ENCODE measurements at places on chromosomes 2 and 18.

GRCh38 chr2:191401287-191401686 lies 156.1 kb downstream of the MYO1B start:
- DNase-seq, result no peak

DNA sequence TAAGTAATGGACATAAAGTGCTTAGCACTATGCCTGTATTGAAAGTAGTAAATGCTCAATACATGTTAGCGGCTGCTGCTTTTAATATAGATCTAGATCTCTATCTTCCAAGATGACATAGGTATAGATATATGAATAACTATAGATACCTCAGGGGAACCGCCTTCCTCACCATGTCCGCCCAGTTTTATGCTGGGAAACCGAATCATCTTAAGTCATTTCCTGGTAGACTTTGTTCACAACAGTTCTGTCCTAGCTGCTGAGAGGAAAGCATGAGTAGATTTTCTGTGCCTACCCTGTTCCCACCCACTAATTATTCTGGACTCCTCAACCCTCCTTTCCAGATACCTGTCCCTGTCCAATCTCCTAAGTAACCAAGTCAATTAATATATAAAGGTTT lies 21.6 kb upstream of the ITM2C start:
- DNase-seq, result no peak

- DNase-seq, result no peak
Observed at GRCh38 chr2:203734276-203734983, 28.0 kb downstream of the CD28 start.

GRCh38 chr2:217863883-217864282 lies 138.9 kb downstream of the TNS1 start:
- no peak for DNase-seq

GRCh38 chr2:51575181-51575580 lies 543.2 kb upstream of the NRXN1 start:
- DNase-seq, result no peak

DNA sequence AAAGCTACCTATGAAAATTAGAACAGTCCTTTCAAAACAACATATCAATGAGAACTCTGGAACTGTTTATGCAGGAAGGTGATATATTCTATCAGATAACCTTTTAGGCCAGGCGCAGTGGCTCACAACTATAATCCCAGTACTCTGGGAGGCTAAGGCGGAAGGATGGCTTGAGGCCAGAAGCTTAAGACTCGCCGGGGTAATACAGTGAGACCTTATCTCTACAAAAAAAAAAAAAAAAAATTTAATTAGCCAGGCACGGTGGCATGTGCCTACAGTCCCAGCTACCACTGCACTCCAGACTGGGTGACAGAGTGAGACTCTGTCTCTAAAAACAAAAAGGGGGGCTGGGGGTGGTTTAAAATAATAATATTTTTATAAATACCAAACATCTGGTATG lies 77.9 kb downstream of the OSBPL1A start:
- no peak for DNase-seq

DNA sequence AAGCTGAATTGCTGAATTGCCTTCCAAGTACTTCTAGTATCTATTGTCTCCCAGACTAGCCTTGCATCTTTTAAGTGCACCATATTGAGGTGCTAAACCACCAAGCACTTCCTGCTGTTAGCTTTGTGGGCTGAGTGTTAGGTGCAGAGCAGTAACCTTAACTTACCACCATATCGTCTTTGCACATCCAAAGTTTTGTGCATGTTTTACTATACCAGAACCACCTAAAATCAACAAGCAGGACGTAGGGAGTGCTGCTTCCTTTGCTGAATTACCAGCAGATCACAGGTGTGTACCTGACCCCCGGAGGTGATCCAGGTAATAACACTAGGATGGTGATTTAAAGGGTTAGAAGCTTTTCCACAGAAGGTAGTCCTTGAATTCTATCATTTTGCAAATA lies 359.9 kb upstream of the HNRNPA3 start:
- DNase-seq, result no peak

GRCh38 chr2:147683380-147683779 lies 161.4 kb upstream of the ACVR2A start:
- no peak for DNase-seq

- no peak for DNase-seq
Observed at GRCh38 chr2:65880436-65880835, 448.0 kb upstream of the SPRED2 start.

- DNase-seq, result no peak
Observed at GRCh38 chr18:62935994-62936393, 220.7 kb downstream of the PHLPP1 start.

DNA sequence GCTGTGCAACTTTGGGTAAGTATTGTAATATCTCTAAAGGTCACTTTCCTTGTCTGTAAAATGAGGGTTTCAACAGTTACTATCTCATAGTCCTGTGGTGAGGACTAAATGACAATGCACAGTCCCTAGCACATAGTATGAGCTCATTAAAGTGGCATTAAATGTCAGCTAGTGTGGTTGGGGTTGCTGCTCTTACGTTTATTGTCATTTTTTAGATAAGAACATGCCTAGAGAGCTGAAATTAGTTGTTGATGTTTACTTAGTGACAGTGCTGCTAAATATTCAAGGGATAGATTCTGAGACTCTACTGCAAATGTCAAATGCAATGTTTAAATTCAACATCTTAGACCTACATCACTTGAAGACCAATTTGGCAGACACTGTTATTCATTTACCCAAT lies 356.1 kb upstream of the ETAA1 start:
- no peak for DNase-seq

GRCh38 chr2:12827721-12828120 lies 111.0 kb downstream of the TRIB2 start:
- no peak for DNase-seq

DNA sequence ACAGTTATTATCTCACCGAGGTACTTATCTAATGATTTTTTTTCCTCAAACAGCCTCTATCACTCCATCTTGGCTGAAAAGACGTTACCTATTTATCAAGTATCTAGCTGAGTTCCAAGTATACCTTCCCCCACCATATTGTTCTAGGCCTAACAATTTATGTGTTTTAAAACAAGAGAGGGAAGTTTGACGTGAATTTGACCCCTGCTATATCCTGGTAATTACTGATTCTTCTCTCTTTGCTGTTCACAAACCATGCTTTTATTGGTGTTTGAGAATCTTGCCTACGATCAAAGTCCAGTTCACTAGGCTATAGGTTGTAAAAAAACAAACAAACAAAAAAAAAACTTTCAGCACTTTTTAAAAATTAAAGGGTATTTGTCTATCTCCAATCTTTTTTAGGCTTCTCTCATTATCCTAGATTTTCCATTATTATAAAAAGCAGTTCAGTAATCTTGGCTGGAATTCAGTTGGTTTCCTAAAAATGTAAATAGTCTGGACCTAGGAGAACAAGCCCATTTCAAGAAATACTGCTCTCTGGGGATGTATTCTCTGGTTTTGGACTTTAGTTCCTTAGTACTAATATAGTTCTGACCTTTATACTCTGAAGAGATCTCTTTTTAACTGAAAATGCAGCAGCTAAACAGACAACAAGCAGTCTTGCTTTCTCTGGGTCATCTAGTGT lies 505.4 kb downstream of the CPS1 start:
- no peak for DNase-seq

Measured in stimulated activated CD4-positive, alpha-beta T cell treated with anti-CD3 and anti-CD28 coated beads, Interleukin-15, amount 100 ng/mL, for 24 hours (primary cell).